ENCODE measurements at places on chromosomes 6 and 20.
A peak's percentile ranks its signal among the peaks of the same experiment; 100 is the strongest.

- no peak for DNase-seq
Measured at GRCh38 chr20:19024296-19025035, 188.0 kb upstream of the SLC24A3 start.

GRCh38 chr6:168200571-168201134 lies 118.9 kb downstream of the DACT2 start:
- DNase-seq: no peak

GRCh38 chr20:49906615-49907154 lies 8.6 kb downstream of the SPATA2 start:
- DNase-seq: no peak

- peak; percentile 10 for DNase-seq
Measured at GRCh38 chr20:61120595-61121515, 131.2 kb upstream of the CDH4 start.

- no peak for DNase-seq
Measured at GRCh38 chr6:31090973-31091364, 21.4 kb downstream of the C6orf15 start.

DNA sequence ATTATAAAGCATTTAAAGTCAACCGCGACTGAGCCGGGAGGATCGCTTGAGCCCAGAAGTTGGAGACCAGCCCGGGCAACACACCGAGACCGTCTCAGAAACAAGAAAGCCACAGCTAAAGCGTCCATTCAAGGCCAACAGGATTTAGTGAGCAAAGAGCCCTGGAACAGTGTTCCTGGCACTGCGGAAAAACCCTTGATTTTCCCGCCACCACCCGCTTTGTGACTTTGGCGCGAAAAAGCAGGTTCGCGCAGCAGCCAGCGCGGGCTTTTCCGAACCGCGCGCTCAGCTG lies 669 bp downstream of the PCNA start:
- DNase-seq: no peak

DNA sequence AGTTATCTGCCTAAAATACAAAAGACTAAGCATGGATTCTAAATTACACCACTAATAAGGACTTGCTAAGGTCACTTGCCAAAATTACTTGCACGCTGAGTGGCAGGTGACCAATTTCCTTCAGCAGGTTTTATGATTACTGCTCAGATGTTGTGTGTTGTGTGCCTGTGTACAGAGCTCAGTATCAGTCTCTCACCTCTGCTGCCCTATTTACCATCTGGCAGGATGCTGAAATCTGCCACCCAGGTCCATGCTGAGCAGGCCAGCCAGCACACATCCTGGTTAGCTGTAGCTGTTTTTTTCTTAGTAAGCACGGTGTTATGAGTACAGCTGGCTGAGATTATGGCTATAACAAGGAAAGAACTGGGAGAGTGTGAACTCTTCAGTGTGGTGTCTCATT lies 34.0 kb downstream of the ELOVL4 start:
- no peak for DNase-seq

DNA sequence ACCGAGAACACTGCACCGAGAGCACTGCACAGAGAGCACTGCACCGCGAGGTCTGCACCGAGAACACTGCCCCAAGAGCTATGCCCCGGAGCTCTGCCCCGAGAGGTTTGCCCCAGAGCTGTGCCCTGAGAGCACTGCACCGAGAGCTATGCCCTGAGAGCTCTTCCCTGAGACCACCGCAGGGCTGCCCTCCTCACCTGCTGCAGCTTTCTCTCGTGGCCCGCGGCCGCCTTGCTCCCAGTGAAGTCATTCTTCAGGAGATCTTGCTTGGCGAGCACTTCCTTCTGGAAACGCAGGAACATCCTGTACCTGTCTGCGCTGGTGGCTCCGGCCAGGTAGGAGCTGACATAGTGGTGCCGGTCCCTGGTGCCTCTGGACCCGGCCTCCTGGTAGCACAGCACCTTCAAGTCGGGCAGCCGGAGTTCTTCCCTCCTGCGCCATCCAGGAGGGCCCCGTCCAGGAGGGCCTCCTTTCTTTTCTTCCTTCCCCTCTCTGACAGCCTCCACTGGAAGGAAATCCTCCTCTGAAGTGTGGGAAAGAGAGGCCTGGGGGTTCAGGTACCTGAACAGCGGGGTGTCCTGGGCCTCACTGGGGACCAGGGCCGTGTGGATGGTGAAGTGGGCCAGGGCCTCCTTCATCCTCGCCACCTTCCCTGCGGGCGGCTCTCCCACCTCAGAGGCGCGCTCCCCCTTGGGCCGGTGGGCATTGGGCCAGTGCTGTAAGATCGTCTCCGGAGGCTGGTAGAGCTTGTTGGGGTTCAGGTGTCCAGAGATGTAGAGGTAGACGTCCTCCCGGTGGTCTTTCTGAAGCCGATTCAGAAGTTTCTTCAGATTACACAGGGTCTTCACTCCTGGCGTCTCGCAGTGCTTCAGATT lies 7.8 kb downstream of the C6orf118 start:
- DNase-seq: no peak

GRCh38 chr6:134610411-134610810 lies 292.5 kb upstream of the SGK1 start:
- no peak for DNase-seq

GRCh38 chr6:19895866-19896692 lies 58.9 kb downstream of the ID4 start:
- DNase-seq: no peak

DNA sequence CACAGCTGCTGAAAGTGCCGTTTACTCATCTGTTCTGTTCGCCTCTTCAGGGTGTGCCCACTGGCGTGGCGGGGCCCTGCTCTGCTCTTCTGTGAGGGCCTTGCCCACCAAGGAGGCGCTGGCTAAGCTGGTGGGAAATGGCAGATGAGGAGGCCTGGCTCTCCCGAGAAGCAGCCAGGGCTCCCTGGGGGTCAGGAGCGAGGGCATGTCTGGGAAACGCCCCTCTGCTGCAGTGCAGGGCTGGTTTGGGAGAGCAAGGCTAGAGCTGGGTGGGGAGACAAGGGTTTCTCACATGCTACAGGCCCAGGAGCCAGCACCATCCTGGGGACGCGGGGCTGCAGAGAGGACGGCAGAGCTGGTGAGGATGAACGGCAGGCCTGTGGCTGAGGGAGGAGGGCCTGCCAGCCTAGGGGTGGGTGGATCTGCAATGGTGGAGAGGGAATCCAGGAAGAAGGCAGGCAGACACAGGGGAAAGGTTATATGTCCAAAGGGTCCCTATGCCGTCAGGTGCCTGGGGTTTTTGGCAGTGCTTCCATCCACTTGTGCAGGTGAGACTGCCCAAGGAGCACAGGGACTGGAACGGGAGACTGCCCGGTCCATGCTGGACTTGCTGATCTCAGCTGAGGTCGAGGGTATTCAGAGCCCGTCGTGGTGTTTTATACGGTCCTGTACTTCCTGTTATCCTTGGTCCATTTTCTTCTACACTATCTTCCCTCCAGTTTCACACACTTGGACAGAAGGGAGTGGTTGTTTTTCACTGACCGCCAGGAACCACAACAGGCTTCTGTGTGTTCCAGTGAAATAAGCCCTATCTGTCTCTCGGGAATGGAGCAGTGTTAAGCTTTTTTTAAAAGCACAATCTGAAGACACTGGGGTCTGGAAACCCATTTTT lies 119.2 kb downstream of the SYCP2 start:
- DNase-seq: no peak

DNA sequence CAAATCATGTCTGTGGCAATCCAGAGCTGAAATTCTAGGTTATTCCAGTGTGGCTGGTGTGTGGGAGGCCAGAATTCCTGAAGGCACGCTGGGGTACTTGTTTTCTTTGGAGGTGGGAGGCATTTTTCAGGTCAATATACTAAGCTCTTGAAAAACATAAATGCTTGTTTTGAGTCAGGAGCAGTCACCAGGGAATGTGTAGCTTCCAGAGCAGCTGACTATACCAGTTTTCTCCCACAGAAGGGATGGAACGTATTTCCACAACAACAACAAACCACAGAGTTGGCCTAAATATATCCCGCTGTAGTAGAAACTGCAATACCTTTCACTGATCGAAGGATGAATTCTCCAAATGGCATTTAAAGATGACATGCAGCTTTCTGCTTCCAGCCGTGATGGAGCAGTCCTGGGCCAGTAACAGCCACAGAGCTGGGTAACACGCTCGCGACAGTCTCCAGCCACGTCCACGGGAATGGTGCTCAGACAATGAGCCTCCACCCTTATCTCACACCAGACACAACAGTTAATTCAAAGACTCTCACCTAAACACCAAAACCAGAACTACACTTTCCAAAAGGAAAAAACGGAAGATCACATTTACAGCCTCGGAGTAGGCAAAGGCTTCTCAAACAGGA lies 23.2 kb downstream of the CHRNA4 start:
- no peak for DNase-seq

DNA sequence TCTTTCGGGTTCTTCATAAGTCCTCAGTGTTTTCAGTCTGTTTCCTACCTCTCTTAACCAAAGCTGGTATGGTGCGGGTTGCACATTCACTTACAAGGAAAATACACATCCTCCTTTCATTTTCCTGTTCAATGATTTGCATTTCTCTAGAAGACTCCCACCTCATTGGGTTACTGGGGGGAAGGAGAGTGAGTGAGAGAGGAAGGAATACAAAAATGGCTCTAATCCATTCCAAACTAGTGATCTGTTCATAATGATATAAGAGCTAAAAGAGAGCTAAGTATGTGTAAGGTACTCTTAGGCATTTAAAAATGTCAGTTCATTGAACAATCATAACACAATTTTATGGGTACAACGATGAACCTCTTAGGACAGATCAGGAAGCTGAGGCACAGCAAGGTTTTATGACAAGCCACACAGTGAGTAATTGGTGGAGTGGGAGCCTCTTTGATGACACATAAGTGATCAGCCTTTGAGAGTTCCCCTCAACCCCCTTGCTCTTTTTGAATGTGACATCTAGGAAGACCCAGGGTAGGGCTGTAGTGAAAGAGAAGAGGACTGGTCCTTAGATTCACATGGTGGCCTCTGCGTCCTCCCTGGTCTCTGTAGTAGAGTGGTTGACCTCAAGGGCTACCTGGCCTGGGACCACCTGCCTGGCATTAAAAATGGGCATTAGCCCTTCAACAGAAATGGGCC lies 328.4 kb upstream of the SOX4 start:
- no peak for DNase-seq

DNA sequence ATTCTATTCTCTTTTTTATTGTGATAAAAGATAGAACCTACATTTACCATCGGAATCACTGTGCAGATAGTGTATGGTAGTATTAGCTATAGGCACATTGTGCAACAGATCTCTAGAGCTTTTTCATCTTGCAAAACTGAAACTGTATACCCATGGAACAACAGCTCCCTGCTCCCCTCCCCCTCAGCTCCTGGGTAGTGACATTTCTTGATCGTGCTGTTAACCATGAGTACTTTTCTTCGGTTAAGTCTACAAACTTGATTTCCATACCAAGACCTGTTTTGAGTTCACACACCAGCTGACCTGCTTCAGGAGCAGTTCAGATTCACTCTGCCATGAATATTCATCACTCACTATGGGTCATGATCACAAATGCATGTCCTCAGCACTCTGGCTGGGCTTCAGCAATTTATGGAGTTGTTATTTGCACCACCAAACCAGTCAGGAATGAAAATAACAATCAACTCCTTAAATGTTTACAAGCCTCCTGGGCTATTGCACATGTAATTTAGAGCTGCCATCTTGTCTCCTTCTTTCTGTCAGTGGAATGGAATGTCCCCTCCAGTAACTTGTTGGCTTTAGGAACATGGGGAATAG lies 32.8 kb downstream of the PRDM1 start:
- no peak for DNase-seq

DNA sequence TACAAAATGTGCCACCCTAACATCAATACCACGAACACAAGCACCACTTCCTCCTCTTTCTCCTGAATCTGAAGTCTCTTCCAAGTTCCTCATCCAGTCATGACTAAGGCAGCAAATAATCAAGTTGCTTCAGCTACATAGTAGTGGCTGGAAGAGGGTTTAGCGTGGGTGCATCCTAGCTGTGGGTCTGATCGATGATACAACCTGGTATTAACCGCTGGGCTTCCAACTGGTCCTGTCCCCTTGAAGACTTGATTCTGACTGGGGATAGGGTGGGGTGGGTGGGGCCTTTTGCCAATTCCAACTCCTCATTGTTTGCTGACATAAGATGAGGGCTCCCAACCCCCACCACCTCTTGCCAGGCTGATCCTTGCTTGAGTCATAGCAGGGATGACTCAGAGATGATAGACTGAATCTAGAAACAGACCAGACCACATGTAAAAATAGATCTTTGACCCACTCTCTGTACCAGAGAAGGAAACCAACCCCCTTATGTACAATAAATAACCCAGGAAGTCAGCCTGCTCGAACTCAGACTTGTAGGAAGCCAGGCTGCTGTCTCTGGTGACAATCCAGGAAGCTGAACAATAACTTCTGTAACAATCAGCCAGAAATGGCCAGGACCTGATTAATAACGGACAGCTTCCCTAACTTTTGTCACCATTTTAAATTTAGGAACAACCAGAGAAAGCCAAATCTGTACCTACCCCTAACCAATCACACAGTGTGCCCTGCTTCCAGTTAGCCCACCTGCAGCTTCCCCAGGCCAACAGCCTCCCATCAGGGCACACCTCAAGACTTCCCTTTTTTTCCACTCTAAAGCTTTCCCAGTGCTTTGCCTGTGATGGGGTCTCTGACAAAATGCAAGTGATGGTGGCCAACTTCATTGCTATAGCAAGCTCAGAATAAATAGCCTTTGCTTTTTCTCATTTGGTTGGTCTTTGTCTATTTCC lies 68.9 kb upstream of the FAM184A start:
- no peak for DNase-seq

DNA sequence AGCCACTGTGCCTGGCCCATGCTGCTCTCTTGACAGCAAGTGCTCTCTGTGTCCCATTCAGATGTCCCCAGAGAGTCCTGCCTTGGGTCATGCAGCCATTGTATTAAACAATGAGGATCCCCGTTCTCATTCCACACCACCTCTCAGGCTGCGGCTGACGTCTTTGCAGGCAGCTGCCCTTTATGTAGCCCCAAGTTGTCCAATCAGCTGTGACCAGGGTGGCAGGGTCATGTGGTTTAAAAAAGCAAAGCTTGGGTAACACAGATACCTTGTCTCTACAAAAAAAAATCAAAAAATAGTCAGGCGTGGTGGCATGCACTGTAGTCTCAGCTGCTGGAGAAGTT lies 13.2 kb downstream of the GCNT2 start:
- no peak for DNase-seq

DNA sequence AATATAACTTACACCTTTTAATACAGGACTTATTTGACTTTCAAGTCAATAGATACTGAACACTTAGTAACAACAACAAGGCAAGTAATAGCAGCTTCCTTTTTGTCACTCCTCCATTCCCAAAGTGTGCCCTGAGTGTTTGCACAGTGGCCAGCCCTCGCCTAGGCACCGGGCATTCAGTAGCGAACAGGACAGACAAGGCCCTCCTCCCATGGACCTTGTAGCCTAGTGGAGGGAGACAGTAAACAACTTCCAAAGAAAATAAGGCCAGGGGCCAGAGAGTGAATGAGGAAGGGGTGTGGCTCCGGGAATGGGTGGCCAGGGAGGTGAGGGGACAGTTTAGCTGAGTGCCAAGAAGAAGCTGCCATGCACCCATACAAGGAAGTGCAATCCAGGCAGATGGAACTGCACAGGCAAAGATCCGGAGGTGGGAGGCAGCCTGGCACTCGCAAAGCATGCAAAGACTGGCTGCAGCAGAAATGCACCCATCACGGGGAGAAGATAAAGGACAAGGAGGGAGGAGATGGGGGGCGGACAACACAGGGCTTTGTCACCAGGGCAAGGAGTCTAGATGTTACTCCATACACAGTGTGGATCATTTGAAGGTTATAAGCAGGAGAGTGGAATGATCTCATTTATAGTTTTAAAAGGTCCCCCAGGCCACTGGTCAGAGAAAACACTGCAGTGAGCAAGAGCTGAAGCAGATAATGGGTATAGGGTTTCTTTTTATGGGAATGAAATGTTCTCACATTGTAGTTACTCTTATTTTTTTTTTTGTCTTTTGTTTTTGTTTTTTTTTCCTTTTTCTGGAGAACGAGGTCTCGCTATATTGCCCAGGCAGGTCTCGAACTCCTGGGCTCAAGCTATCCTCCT lies 32.2 kb downstream of the ATP9A start:
- no peak for DNase-seq

Measured in central memory CD4-positive, alpha-beta T cell (primary cell).